Naive B cell (primary cell): ENCODE measurements at places on chromosomes 16 and 17. TPM values are rescaled to one million over a fixed set of nuclear protein-coding genes. Genes with fewer than 3 reads are reported as not detected.

DNA sequence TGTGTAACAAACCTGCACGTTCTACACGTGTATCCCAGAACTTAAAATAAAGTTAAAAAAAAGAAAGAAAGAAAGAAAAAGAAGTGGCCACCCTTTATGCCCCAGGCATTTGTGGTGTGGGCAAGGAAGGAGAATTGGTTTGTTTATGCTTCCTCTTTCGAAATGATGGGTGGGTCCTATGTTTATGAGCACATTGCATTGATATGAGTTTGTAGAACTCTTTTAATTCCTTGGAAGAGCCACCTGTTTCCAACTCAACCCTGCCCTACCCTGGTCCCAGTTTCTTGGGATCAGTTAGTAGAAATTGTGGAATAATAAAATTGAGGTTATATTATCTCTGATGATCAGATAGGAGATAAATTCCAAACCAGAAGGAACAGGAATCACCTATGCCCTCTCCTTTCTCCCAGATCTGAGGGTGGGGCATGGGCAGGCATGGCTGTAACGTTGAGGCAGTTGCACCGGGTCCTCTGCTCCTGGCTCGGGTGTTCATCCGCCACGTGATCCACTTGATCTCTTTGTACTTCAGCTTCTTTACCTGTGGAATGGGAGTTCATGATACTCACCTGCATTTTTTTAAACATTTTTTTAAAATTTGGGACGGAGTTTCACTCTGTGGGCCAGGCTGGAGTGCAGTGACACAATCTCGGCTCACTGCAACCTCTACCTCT, 15.9 kb downstream of the CHAD start:
- H3K4me3 ChIP-seq: peak overlapping the region; percentile 9
- H3K4me1 ChIP-seq: peaks cover 15% of the 10 kb centered on the region
- no peaks in the 10 kb centered on the region for H3K36me3 ChIP-seq
- DNase-seq: peak; percentile 14
- H3K27me3 ChIP-seq: no peaks in the 10 kb centered on the region
- H3K27ac ChIP-seq: peak overlapping the region; percentile 3

GRCh38 chr17:34140006-34140405, 115.1 kb upstream of the CCL2 start:
- H3K36me3 ChIP-seq: no peaks in the 10 kb centered on the region
- H3K4me1 ChIP-seq: no peaks in the 10 kb centered on the region
- no peak overlapping the region for H3K4me3 ChIP-seq
- peaks cover 13% of the 10 kb centered on the region for H3K27me3 ChIP-seq

DNA sequence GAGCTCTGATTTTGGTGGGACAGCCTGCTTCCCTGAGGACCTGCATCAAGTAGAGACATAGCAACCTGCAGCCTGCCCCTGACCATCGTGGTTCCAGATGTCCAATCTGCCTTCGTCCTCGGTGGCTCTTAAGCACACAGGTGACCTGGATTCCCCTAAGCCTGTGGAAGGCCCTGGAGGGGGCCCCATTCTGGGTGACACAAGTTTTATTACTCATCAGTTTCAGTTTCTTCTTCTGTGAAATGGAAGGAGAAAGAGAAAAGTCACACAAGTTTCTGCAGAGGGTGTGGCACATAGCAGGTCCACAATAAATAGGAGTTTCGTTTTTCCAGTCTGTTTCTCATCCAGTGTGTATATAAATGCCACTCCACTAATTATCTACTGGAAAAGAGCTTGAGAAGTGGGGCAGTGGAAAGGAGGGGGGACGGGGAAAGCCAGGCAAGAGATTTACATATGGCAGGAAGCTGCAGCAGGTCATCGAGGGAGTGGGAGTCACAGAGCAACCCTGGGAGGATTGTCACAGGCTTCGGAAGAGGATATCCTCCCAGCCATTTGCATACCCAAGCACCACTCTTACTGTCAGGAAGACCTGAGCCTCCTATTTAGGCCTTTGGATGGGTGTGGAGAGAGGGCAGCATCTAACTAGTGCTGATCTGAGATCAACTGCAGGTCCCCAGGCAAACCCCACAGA, 10.0 kb upstream of the NOS2 start:
- no peaks in the 10 kb centered on the region for H3K36me3 ChIP-seq
- H3K27me3 ChIP-seq: peaks cover 5% of the 10 kb centered on the region
- H3K27ac ChIP-seq: no peak overlapping the region
- no peak overlapping the region for H3K4me3 ChIP-seq
- peaks cover 34% of the 10 kb centered on the region for H3K4me1 ChIP-seq

GRCh38 chr17:31595076-31595475, 203.6 kb downstream of the RAB11FIP4 start:
- peaks cover 24% of the 10 kb centered on the region for H3K4me1 ChIP-seq
- no peaks in the 10 kb centered on the region for H3K36me3 ChIP-seq
- no peak overlapping the region for H3K4me3 ChIP-seq
- no peaks in the 10 kb centered on the region for H3K27me3 ChIP-seq
- no peak for DNase-seq

- no peaks in the 10 kb centered on the region for H3K36me3 ChIP-seq
- H3K4me3 ChIP-seq: no peak overlapping the region
- peaks cover 12% of the 10 kb centered on the region for H3K4me1 ChIP-seq
- H3K27me3 ChIP-seq: no peaks in the 10 kb centered on the region
- no peak for DNase-seq
- no peak overlapping the region for H3K27ac ChIP-seq
Observed at GRCh38 chr16:85550422-85550864, 62.7 kb upstream of the GSE1 start.

GRCh38 chr17:43411749-43412148, 13.0 kb downstream of the ARL4D start:
- no peak for DNase-seq
- H3K27me3 ChIP-seq: peaks cover 22% of the 10 kb centered on the region
- no peak overlapping the region for H3K27ac ChIP-seq
- no peak overlapping the region for H3K4me3 ChIP-seq
- no peaks in the 10 kb centered on the region for H3K36me3 ChIP-seq

- H3K36me3 ChIP-seq: no peaks in the 10 kb centered on the region
- DNase-seq: no peak
- no peaks in the 10 kb centered on the region for H3K27me3 ChIP-seq
- peaks cover 21% of the 10 kb centered on the region for H3K4me1 ChIP-seq
- peak overlapping the region; percentile 90 for H3K4me3 ChIP-seq
Observed at GRCh38 chr16:67644038-67644437, 906 bp upstream of the CARMIL2 start.

- no peaks in the 10 kb centered on the region for H3K27me3 ChIP-seq
- no peaks in the 10 kb centered on the region for H3K36me3 ChIP-seq
- no peak overlapping the region for H3K4me3 ChIP-seq
- H3K4me1 ChIP-seq: no peaks in the 10 kb centered on the region
Observed at GRCh38 chr17:53490447-53490968, 332.2 kb upstream of the KIF2B start.

DNA sequence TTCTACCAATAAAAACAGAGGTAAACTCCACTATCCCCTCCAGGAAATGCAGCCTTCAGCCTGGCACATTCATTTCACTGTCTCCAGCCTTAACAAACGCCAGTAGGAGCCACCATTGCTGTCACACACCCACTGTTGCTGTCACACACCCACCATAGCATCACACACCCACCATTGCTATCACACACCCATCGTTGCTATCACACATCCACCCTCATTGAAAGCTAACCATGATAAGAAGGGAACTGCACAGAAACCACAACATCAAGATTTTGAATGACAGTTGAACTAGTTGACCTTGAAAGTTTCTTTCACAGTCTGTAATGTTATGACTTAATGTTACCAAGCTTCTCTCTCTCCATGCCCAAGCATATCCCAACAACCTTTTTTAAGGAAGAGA, 38.1 kb downstream of the SHCBP1 start:
- no peak for DNase-seq
- no peaks in the 10 kb centered on the region for H3K4me1 ChIP-seq
- no peak overlapping the region for H3K4me3 ChIP-seq
- no peak overlapping the region for H3K27ac ChIP-seq
- H3K36me3 ChIP-seq: peaks cover 40% of the 10 kb centered on the region
- H3K27me3 ChIP-seq: no peaks in the 10 kb centered on the region

DNA sequence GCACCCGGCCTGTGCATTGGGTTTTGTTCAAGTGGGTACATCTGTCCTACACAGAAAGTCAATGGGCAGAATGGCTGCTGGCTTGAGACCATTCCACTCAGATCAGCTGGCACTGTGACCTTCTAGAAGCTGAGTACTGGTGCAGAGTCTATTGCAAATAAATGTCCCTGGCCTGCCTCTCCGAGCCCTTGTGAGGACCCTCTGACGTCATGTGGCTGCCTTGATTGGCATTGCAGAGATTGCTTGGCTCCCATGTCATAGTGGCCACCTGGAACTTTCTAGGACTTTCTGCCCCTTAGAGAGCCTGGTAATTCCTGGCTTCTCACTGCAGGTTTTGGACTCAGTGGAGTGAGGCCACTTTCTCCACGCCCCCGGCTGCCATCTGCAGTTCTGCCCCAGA, 211.3 kb downstream of the ENGASE start:
- no peaks in the 10 kb centered on the region for H3K4me1 ChIP-seq
- DNase-seq: no peak
- H3K36me3 ChIP-seq: no peaks in the 10 kb centered on the region
- H3K27ac ChIP-seq: no peak overlapping the region
- H3K4me3 ChIP-seq: no peak overlapping the region

GRCh38 chr17:56203430-56203829, 50.2 kb downstream of the ANKFN1 start:
- H3K36me3 ChIP-seq: no peaks in the 10 kb centered on the region
- no peak for DNase-seq

DNA sequence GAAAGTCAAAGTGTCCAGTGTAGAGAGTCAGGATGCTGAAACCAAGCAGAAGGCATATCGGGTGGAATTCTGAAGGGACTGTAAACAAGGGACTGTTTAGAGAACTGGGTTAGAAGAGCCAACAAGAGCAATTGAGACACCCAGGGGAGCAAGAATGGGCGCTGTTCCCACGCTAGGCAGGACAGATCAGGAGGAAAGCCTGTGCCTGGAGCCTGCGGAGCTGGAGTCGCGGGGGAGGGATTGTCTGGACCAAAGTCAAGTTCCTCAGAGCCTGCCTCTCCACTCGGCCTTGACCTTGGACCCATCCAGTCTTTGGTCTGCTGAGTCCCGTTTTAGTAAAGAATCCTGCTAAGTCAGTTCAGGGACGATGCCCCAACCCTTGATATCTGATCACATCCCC, 14.7 kb upstream of the KLHL36 start:
- peak overlapping the region; percentile 63 for H3K27ac ChIP-seq
- H3K4me3 ChIP-seq: no peak overlapping the region
- peaks cover 50% of the 10 kb centered on the region for H3K4me1 ChIP-seq
- no peaks in the 10 kb centered on the region for H3K27me3 ChIP-seq
- H3K36me3 ChIP-seq: no peaks in the 10 kb centered on the region

SPATA32 gene
- 0.16 TPM for polyA plus RNA-seq

SOX8 gene
- polyA plus RNA-seq: not detected

GPR179 gene
- polyA plus RNA-seq: not detected

CACNG3 gene
- not detected for polyA plus RNA-seq

TM4SF5 gene
- polyA plus RNA-seq: not detected

TMEM235 gene
- not detected for polyA plus RNA-seq

YPEL2 gene
- 18.8 TPM for polyA plus RNA-seq
